ENCODE measurements at places on chromosomes 13 and 19. TPM values are rescaled to one million over a fixed set of nuclear protein-coding genes. Genes with fewer than 3 reads are reported as not detected.

DNA sequence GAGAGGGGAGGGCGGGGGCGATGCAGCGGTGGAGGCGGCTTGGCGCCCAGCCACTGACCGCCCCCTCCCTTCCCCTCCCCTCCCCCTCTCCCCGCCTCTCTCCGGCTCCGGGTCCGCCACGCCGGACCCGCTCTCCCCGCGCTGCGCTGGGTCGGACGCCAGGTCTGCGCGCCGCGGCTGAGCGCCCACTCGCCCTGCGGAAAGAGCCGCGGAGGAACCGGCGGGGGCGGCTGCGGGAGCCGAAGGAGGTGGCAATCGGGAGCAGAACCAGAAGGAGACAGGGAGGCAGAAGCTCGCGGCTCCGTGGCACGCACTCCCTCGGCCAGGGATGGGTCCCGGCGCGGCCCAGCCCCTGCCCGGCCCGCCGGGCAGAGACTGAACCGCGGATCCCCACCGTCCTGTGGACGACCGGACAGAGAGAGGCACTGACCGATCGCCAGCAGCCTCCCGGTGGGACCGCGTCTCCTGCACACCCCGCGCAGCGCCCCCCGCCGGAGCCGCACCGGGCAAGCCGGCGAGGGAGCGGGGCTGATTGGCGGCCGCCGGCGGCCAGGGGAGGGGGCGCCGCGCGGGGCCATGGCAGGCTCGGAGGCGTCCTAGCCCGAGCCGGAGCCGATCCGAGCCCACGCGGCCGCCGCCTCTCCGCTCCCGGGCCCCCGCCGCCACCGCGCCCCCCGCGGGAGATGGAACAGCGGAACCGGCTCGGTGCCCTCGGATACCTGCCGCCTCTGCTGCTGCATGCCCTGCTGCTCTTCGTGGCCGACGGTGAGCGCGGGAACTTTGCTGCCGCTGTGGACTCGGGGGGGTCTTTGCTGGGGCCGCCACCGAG lies at the start of gene VSTM2B:
TSS of gene VSTM2B (plus strand) at position 94 of the 829 bp plus-strand sequence. CDS start at position 684, 590 bp downstream.
- H3K36me3 ChIP-seq, result no peaks in the 10 kb centered on the region
- peak within 1 kb of the TSS; percentile 18 for H3K4me3 ChIP-seq
- H3K4me1 ChIP-seq, result peaks cover 8% of the 10 kb centered on the region
- H3K27ac ChIP-seq, result no peak within 1 kb of the TSS
- no peak for DNase-seq

GRCh38 chr19:19043881-19044280 lies 10.5 kb downstream of the ARMC6 start:
- no peaks in the 10 kb centered on the region for H3K27me3 ChIP-seq
- no peaks in the 10 kb centered on the region for H3K4me1 ChIP-seq
- no peak for DNase-seq
- H3K36me3 ChIP-seq, result peaks cover 11% of the 10 kb centered on the region
- no peak overlapping the region for H3K27ac ChIP-seq
- no peak overlapping the region for H3K4me3 ChIP-seq

- no peaks in the 10 kb centered on the region for H3K27me3 ChIP-seq
- H3K36me3 ChIP-seq, result peaks cover 8% of the 10 kb centered on the region
- no peak overlapping the region for H3K4me3 ChIP-seq
- no peaks in the 10 kb centered on the region for H3K4me1 ChIP-seq
- DNase-seq, result peak; percentile 11
- H3K27ac ChIP-seq, result no peak overlapping the region
Observed at GRCh38 chr19:37329686-37330085, 41.2 kb upstream of the ZNF527 start.

DNA sequence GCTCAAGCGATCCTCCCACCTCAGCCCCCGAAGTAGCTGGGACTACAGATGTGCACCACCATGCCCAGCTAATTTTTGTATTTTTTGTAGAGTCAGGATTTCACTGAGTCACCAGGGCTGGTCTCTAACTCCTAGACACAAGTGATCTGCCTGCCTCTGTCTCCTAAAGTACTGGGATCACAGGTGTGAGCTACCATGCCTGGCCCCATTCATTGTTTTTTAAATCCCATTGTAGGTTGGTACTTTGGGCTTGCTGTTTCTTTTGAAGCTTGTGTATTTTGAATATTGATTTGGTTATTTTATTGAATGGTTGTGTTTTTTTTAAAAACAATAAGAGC lies 26.7 kb downstream of the ZMYM2 start:
- DNase-seq, result no peak
- no peaks in the 10 kb centered on the region for H3K36me3 ChIP-seq
- H3K4me3 ChIP-seq, result no peak overlapping the region

DNA sequence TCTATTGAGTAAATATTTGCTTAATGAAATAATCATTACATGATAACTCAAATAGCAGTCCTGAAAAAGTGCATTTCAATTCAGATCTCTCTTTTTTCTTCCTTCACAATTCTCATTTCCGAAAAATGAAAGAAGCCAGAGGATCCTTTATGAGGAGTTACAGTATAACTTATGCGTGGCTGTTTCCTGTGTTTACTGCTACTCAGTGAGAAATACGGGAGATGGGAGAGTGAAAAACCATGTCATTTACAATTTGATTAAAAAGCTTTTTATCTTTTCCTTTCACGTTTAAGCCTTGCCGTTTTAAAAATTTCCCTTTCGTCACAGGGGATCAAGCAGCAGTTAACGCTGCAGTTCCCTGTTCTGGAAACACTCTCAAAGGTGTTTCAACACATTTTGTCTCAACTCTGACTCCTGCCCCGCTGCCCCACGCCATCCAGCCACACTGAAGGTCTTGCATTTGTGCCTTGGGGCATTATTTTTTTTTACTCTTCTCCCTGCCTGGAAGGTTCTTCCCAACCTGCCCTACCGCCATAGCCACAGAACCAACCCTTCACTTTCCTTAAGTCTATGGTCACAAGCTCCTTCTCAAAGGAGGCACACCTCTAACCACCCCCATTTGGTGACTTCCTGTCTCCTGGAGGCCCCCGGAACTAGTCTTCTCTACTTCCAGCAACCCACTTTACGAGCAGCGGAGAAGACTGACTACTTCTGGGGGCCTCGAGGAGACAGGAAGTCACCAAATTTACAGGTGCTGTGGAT lies 17.0 kb downstream of the KL start:
- no peaks in the 10 kb centered on the region for H3K36me3 ChIP-seq
- H3K4me1 ChIP-seq, result no peaks in the 10 kb centered on the region
- no peaks in the 10 kb centered on the region for H3K27me3 ChIP-seq

The LILRA6 gene
- 0.27 TPM for polyA plus RNA-seq

The TPM4 gene
- polyA plus RNA-seq, result 120 TPM

DNA sequence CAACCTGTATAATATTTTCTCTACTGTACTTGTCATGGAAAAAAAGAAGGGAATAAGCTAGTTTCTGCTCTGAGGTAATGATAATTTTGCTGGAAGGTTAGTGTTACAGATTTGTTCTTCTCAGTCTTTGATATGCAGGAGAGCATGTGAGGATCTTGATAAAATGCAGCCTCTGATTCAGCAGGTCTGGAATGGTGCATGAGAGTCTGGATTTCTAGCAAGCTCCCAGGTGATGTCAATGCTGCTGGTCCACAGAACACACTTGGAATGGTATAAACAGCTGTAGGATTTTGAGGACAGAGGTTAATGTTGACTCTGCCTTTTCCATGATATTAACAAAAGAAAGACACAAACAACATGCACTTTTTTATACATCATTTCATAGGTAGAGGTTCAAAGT lies 173.6 kb downstream of the NDFIP2 start:
- peaks cover 65% of the 10 kb centered on the region for H3K4me1 ChIP-seq
- DNase-seq, result no peak
- no peaks in the 10 kb centered on the region for H3K36me3 ChIP-seq

- peaks cover 3% of the 10 kb centered on the region for H3K4me1 ChIP-seq
- no peak overlapping the region for H3K4me3 ChIP-seq
- no peak overlapping the region for H3K27ac ChIP-seq
- H3K27me3 ChIP-seq, result peaks cover 13% of the 10 kb centered on the region
- DNase-seq, result no peak
Observed at GRCh38 chr19:33688171-33688992, 66.6 kb downstream of the CHST8 start.

GRCh38 chr13:98032168-98032567 lies 78.7 kb downstream of the IPO5 start:
- H3K27me3 ChIP-seq, result no peaks in the 10 kb centered on the region
- H3K4me1 ChIP-seq, result no peaks in the 10 kb centered on the region
- no peak for DNase-seq
- no peak overlapping the region for H3K27ac ChIP-seq
- no peak overlapping the region for H3K4me3 ChIP-seq

DNA sequence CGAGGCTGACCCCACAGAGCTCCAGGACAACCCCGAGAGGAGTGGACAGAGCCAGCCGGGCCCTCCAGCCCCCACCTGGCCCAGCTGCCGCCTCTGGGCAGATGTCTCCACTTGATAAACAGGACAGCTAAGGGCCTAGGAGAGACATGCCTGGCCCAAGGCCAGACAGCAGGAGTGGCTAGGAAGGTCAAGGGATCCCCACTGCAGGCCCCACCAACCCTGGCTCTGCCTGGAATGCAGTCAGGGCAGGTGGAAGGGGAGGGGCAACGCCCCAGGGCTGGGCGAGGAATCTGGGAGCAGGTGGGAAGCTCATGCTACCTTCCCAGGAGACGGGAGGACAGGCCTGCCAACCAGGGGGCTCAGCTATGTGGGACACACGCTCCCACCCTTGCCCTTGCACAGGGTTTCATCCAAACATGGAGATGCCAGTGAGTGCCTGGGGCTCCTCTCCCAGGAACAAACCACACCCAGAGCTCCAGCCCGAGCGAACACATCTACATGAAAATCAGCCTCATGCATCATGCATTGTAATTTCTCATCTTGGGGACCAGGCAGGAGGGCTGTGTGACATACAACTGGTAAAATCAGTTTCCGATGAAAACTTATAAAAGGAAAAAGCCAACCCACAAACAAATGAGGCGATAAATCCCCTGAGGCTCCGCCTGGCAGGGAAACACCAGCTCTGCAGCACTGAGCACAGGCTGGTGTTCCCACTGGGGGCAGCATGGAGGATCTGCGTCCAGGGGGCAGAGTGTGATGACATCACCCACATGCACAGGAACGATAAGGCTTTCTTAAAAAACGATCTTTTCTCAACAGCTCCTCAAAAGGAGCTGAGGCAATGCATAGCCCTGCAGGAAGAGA lies 25.0 kb downstream of the SH3GL1 start:
- DNase-seq, result peak; percentile 44
- peak overlapping the region; percentile 87 for H3K27ac ChIP-seq
- peaks cover 31% of the 10 kb centered on the region for H3K4me1 ChIP-seq

DNA sequence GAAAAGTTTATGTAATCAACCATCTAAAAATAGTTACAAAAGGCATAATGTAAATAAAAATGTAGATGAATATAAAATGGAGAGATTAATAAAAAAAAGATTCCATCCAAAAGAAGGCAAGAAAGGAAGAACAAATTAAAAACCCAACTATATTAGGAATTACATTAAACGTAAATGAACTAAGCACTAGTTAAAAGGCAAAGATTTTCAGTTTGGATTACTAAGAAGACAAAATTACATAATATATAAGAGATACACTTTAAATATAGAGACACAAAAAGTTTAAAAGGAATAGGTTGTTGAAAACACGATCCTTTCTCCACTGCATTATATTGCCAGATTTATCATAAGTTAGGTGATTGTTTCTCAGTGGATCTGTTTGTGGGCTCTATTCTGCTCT lies 27.3 kb downstream of the NUFIP1 start:
- H3K36me3 ChIP-seq, result peaks cover 31% of the 10 kb centered on the region
- H3K27me3 ChIP-seq, result no peaks in the 10 kb centered on the region
- no peaks in the 10 kb centered on the region for H3K4me1 ChIP-seq
- H3K27ac ChIP-seq, result no peak overlapping the region

The ATP7B gene
- 3.9 TPM for polyA plus RNA-seq

The PNMA8B gene
- polyA plus RNA-seq, result 4.1 TPM

- no peaks in the 10 kb centered on the region for H3K4me1 ChIP-seq
- no peaks in the 10 kb centered on the region for H3K36me3 ChIP-seq
- DNase-seq, result no peak
- H3K27me3 ChIP-seq, result no peaks in the 10 kb centered on the region
Observed at GRCh38 chr19:16042533-16043085, 33.7 kb upstream of the TPM4 start.

DNA sequence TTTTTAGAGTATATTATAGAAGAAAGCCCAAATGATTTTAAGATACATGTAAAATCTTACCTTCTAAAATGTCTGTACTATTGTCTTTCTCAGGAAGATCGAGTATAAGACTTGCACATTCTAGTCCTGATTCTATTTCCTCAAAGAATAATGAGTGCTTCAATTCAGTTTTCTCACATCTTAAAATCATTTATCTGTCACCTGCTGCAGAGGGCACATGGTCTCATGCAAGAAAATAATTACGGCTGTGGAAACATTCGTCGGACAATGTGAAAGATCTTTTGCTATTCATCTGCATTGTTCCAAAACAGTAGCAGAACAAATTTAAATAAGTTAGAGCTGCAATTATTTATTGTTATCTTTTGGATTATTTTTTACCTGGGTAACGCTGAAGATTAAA lies 1403.5 kb downstream of the PCDH9 start:
- H3K4me1 ChIP-seq, result no peaks in the 10 kb centered on the region
- no peaks in the 10 kb centered on the region for H3K27me3 ChIP-seq
- no peak for DNase-seq
- H3K4me3 ChIP-seq, result no peak overlapping the region
- H3K27ac ChIP-seq, result no peak overlapping the region

- peak; percentile 51 for DNase-seq
- H3K4me1 ChIP-seq, result no peaks in the 10 kb centered on the region
- no peaks in the 10 kb centered on the region for H3K27me3 ChIP-seq
- H3K4me3 ChIP-seq, result no peak overlapping the region
Observed at GRCh38 chr13:24097064-24097463, 63.5 kb upstream of the SPATA13 start.

The GIPR gene
- polyA plus RNA-seq, result 12.8 TPM

The FGF22 gene
- polyA plus RNA-seq, result 0.92 TPM

DNA sequence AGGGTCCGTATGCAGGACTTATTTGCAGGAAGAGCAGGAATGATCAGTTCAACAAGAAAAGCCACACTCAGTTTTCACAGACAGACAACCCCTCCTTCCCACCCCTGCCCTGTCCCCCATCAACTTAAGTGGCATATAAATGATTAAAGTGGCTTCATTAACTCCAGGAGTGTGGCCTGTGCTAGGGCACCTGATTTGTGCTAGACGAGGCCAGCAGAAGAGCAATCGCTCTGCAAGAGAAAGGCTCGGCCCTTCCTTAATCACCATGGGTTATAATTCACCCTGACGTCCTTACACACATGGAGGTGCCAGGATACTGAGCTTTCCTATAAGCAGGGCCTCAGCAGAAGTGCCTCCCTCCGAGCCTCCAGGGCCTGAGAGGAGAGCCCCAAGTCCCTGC lies 14.6 kb downstream of the C19orf12 start:
- H3K36me3 ChIP-seq, result no peaks in the 10 kb centered on the region
- no peak overlapping the region for H3K4me3 ChIP-seq
- no peaks in the 10 kb centered on the region for H3K27me3 ChIP-seq

GRCh38 chr13:32247887-32248286 lies 67.3 kb downstream of the ZAR1L start:
- DNase-seq, result no peak
- H3K4me1 ChIP-seq, result peaks cover 3% of the 10 kb centered on the region
- H3K4me3 ChIP-seq, result no peak overlapping the region
- no peak overlapping the region for H3K27ac ChIP-seq
- no peaks in the 10 kb centered on the region for H3K27me3 ChIP-seq

The SELENOV gene
- 1.3 TPM for polyA plus RNA-seq

- H3K4me1 ChIP-seq, result no peaks in the 10 kb centered on the region
- H3K27ac ChIP-seq, result no peak overlapping the region
- peak; percentile 36 for DNase-seq
- no peak overlapping the region for H3K4me3 ChIP-seq
- no peaks in the 10 kb centered on the region for H3K27me3 ChIP-seq
- H3K36me3 ChIP-seq, result no peaks in the 10 kb centered on the region
Observed at GRCh38 chr13:39786091-39786490, 130.6 kb downstream of the COG6 start.

- no peak overlapping the region for H3K27ac ChIP-seq
- no peaks in the 10 kb centered on the region for H3K36me3 ChIP-seq
- no peaks in the 10 kb centered on the region for H3K27me3 ChIP-seq
- no peaks in the 10 kb centered on the region for H3K4me1 ChIP-seq
- DNase-seq, result no peak
- no peak overlapping the region for H3K4me3 ChIP-seq
Observed at GRCh38 chr13:40692946-40693345, 26.5 kb upstream of the FOXO1 start.

The ZIC2 gene
- polyA plus RNA-seq, result not detected

The ATP4A gene
- polyA plus RNA-seq, result 0.10 TPM
